ENCODE measurements at places on chromosomes 5 and 9.

- DNase-seq = no peak
Measured at GRCh38 chr5:110460837-110461236, 265.6 kb downstream of the TMEM232 start.

DNA sequence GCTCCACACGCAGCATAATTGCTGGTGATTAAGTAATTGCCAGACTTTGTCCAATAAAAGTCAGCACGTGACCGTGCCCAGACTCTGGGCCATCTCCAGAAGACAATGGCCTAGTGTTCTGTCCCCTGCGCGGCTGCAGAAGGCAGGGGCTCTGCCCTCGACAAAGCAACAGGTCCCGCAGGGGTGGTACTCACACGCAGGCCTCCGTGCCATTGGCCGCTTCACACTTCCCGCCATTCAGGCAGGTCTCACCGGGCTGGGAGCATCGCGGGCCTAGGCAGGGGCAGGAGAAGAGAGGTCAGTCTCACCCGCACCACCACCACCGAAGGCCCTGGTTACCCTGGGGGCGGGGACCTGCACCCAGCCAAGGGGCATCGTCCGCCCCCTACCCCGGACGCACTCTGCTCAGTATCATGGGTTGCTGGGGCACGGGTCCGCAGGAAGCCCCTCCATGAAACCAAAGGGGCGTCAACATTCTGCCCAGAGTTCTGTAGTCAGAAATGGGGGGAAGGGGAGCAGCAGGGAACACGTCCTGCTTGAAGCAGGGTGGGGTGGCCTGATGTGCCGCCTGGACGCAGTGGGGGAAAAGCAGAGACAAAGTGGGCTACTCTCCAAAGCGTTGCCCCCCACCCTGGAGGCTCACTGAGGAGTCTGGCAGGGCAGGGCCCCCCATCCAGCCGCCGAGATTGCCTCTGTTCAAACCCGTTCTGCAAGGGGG lies 1.9 kb downstream of the NOTCH1 start:
- no peak for DNase-seq

GRCh38 chr9:105958587-105958986 lies 264.2 kb downstream of the TMEM38B start:
- DNase-seq = no peak

GRCh38 chr5:109743041-109743531 lies 53.4 kb downstream of the MAN2A1 start:
- DNase-seq = no peak

DNA sequence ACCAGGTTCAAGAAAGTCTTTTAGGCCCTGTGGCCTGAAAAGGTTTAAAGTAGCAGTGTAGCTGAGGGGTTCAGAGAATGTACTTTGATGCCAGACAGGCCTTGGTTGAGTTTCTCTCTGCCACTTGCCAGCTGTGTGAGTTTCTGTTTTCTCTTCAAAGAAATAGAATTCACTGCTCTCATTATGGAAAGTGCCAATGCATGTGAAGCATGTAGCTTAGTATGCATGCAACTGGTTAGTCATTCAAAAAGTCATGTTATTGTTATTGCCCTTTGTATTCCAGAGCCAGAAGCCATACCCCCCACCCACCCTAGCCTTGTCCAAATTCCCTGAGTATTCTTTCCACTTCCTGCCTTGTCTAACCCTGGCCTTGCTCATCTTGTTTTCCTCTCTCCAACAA lies 101.7 kb downstream of the ADRB2 start:
- no peak for DNase-seq

DNA sequence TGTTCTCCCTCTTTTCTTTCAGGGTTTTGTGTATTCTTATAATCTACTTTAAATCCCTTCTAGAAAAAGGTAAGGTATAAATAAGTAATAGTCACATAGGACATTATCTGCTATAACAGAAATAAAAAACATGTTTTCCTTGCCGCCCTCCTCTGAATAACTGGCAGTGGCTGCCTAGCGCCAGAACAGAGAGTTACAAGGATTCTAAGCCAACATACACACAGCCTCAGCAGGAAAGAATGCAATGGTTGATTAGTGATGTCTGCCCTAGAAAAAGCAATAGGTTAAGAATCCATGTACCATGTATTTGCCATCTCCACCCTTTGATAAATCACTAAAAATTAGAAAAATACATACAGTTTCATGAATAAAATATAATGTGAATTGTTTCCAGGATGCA lies 4.9 kb downstream of the MED27 start:
- DNase-seq = no peak
